Fibroblast of upper back skin (primary cell): ENCODE measurements at places on chromosomes 13 and 19.
A peak's percentile ranks its signal among the peaks of the same experiment; 100 is the strongest.

GRCh38 chr13:111946214-111946613, 120.7 kb upstream of the SOX1 start:
- no peak for DNase-seq

- peak; percentile 28 for DNase-seq
Measured at GRCh38 chr13:93147946-93148345, 78.7 kb upstream of the GPC6 start.

DNA sequence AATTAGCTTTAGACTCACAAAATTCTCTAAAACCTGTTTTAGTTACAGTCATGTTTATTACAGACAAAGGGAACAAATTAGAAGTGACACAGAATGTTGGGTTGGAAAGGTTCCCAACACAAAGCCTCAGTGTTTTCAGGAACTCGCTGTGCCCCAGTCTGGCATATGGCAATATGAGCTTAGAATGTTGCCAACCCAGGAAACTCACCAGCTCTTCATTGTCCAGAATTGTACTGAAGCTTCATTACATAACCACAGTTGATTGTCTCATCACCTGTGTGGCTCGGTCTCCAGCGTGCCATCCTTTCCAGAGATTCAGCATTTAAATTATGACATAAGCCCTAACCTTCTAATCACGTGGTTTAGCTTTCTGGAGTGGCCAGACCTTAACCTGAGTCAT, 19.1 kb downstream of the ZNF264 start:
- no peak for DNase-seq

- no peak for DNase-seq
Measured at GRCh38 chr13:98563071-98563470, 13.8 kb downstream of the STK24 start.

GRCh38 chr19:1699998-1700732, 47.8 kb upstream of the TCF3 start:
- DNase-seq: no peak

GRCh38 chr19:33758541-33759013, 38.1 kb upstream of the KCTD15 start:
- no peak for DNase-seq

GRCh38 chr13:39918620-39919236, 263.3 kb downstream of the COG6 start:
- DNase-seq: no peak

GRCh38 chr13:49980266-49980665, 16.6 kb upstream of the TRIM13 start:
- DNase-seq: no peak

DNA sequence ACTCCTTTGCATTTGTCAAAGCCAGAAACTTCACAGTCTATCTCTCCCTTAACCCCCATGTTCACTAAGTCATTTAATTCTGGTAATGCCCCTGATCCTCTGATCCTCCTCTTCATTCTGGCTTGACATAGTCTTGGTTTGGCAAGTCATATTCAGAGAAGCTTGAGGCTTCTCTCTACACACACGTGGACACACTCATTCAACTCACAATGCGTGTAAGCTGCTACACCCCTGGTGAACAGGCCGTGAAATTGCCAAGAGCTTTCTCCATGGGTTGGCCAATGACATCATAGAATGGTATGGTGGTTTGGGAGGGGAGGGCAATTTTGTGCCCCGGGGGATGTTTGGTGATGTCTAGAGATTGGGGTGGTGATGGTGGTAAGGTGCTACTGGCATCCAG, 47.9 kb upstream of the FLT1 start:
- no peak for DNase-seq

GRCh38 chr19:15235781-15236180, 3.5 kb upstream of the EPHX3 start:
- DNase-seq: no peak

GRCh38 chr19:2627855-2628254, 74.6 kb downstream of the GNG7 start:
- no peak for DNase-seq

DNA sequence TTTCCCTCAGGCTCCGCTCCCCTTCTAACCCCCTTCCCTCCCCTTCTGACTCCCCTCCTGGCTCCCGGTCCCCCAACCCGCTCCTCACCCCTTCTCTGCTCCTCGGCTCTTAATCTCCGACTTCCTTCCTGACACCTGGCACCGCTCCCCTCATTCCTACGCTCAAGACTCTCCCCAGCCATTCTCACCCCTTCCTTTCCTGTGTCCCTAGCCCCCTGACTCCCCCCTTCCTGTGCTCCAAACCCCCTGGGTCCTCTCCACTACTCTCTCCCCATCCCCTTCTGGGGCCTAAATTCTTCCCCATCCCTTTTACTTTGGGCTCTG, 658 bp downstream of the CLPP start:
- no peak for DNase-seq

GRCh38 chr19:56116606-56117005, 4.5 kb downstream of the ZNF787 start:
- no peak for DNase-seq

- no peak for DNase-seq
Measured at GRCh38 chr13:83710133-83710515, 172.2 kb downstream of the SLITRK1 start.

DNA sequence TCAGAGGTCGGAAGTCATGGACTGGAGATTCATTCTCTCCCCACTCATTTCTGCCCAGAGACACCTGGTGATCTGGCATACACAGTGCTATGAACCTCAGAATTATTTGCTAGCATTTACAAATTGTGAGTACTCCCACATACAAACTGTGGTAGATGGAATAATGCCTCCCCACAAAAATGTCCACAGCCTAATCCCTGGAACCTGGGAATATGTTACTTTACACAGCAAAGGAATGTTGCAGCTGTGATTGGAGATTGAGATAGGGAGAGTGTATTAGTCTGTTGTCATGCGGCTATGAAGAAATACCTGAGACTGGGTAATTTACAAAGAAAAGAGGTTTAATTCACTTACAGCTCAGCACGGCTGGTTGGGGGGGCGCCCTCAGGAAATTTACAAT, 3.1 kb upstream of the UQCRFS1 start:
- DNase-seq: no peak

DNA sequence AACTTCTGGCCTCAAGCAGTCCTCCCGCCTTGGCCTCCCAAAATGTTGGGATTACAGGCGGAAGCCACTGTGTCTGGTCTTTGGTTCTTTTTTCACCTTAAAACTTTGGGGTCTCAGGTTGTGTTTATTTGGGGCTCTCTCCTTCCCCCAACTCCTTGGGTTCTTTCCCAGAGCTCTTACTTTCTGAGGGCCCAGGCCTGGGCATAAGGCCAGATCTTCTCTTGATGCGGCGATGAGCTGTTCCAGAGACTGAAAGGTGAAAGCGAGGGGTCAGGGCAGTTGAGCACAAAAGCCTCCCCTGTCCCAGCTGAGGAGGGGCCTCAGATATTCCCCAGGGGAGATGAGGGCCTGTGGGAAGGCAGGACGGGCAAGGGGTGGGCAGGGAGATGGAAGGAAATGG, 7.1 kb downstream of the POLR1G start:
- DNase-seq: no peak

GRCh38 chr19:1155352-1156304, 18.4 kb downstream of the SBNO2 start:
- no peak for DNase-seq

DNA sequence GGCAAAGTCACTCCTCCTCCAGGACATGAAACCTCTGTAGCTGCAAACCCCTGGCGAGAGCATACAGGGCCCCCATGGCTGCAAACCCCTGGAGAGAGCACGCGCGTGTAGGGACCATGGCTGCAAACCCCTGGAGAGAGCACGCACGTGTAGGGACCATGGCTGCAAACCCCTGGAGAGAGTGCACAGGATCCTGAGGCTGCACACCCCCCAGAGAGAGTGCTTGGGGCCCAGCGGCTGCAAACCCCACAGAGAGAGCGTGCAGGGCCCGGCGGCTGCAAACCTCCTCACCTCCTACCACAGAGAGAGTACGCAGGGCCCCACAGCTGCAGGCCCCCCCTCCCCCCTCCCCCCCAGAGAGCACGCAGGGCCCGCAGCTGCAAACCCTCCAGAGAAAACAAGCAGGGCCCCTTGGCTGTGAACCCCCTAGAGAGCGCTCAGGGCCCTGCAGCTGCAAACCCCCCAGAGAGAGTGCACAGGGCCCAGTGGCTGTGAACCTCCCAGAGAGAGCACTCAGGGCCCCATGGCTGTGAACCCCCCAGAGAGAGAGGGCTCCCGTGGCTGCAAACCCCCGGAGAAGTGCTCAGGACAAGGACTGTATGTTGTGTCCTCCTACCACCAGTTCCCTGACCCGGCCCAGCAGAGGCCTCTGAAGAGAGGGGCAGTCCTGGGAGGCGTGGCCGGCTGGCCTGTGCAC, 7.3 kb downstream of the ADPRHL1 start:
- DNase-seq: no peak

DNA sequence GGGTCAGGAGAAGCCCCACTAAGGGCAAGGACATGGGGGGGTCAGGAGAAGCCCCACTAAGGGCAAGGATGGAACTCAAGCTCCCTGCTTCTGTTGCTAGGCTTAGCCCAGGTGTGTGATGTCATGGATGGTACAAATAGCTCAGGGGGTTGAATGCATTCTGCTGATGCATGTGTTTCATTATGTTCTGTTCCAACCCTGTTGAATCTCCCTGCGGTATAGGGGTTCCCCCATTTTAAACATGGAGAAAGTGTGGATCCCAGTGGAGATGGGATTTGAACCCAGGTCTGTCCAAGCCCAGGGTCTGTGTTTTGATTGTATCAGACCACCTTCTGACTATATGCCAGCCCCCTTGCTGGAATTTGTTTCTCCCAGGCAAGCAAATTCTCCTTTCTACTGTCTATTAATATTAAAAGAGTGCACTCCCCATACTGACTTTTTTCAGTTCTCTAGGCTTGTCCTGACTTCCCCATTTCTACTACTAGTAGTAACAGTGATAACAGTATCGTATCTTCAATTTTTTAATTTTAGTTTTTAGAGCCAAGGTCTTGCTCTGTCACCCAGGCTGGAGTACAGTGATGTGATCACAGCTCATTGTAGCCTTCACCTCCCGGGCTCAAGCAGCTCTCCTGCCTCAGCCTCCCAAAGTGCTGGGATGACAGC, 6.7 kb downstream of the ZNF865 start:
- DNase-seq: no peak

DNA sequence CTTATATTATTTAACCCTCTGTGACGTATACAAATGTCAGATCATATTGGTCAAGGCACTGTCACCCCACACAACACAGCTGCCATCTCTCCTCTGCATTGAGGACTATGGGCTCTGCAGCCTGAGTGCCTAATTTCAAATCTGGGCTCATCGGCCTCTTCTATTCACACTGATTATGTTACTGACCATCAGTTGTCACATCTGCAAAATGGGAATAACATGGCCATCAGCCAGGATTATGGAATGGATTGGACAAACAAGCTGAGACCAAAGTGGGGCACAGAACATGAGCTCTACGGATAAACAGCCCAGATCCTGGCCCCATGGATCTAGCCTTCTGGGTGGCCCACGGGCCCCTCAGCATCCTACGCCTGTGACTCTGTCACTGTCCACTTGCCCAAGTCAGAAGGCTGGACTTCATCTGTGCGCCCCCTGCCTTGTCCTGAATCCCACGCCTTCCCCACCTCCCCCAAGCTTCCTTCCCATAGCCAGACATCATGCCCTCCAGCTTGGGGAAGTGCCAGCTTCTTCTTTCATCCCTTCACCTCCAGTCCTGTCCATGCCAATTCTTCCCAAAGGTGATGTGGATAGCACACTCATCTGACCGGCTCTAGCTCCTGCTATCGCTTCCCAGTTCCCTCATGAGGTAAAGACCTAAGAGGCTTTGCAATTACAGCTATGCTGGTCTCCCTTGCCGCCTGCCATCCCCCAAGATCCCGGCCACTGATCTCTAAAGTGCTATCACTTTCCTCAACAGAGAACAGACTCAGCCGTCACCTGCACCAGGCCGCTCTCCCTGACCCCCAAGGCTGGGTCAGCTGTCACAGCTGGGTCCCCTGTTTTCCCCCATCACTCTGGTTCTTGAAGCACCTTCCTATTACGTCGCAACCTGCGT, 872 bp downstream of the FARSA start:
- DNase-seq: no peak

GRCh38 chr19:32407004-32407992, 1.7 kb downstream of the DPY19L3 start:
- peak; percentile 37 for DNase-seq

GRCh38 chr13:43446126-43446525, 340.6 kb downstream of the ENOX1 start:
- DNase-seq: peak; percentile 41

- DNase-seq: peak; percentile 22
Measured at GRCh38 chr19:48933382-48933932, at the start of gene DHDH. Gene DHDH, plus strand, starts transcription at chr19:48933699. Its CDS starts 23 bp downstream, at chr19:48933722.

- DNase-seq: peak; percentile 95
Measured at GRCh38 chr13:113411216-113412023, 41.9 kb downstream of the ADPRHL1 start.

DNA sequence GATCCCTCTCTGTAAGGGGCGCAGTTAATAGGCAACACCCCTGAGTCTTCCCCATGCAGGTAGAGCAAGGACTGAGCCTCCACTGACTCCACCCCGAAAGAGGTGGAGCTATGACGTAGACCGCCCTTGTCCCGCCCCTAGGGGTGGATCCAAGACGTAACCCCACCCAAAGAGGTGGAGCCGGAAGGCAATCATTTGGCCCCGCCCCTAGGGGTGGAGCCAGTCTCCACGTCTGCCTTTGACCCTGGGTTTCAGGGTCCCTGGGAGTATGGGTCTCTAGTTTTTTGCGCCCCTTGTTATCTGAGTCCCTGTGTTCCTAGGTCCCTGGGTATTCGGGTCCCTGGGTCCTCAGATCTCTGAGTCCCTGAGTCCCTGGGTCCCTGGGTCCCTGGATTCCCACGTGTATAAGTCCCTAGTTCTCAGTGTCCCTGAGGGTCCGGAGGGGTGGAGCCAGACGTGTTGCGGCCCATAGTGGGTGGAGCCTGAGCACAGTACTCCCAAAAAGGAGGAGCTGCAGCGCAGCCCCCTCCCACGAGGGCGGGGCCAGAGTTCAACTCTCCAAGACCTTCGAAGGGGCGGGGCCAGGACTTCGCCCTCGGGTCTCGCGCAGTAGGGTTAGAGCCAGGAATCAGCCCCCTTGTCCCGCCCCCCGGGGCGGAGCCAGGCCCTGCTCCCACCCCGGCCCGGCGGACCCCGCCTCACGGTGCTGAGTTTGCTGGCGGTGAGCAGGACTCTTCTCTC, 5.3 kb downstream of the DENND1C start:
- peak; percentile 52 for DNase-seq

GRCh38 chr19:54644056-54644455, 13.8 kb downstream of the LILRB1 start:
- DNase-seq: no peak

GRCh38 chr13:93316841-93317240, 90.2 kb downstream of the GPC6 start:
- DNase-seq: no peak

- DNase-seq: no peak
Measured at GRCh38 chr13:37365496-37365895, 233.1 kb downstream of the POSTN start.
